RPMI7951 (cell line): ENCODE measurements at places on chromosomes 12 and 14. TPM values are rescaled to one million over a fixed set of nuclear protein-coding genes. Genes with fewer than 3 reads are reported as not detected.

DNA sequence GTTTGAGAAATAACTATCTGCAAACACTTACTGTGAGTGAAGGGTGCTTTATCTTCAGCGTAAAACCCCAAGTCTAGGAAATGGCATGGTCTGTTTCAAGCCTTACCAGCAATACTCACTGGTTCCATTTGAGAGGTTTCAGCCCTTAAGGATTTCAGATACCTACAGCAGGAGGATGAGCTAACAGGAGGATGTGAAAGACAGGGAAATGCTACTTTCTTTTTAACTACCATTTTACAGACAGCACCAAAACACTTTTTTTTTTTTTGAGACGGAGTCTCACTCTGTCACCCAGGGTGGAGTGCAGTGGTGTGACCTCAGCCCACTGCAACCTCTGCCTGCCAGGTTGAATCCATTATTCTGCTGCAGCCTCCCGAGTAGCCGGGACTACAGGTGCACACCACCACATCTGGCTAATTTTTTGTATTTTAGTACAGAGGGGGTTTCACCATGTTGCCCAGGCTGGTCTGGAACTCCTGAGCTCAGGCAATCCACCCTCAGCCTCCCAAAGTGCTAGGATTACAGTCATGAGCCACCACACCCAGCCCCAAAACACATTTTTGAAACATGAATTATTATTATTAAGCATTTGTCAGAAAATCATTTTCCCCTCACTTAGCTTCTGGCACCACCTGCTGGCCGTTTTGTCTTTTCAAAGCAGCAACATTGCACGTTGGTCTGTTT is 4.6 kb downstream of the MTRFR start:
- DNase-seq = peak; percentile 35

GRCh38 chr12:33047666-33048065 is 151.1 kb upstream of the PKP2 start:
- DNase-seq = no peak

- no peak for DNase-seq
Observed at GRCh38 chr12:49314811-49315210, 8.2 kb upstream of the TROAP start.

CFAP251 gene
- 1.5 and 2.0 TPM in 2 replicates for total RNA-seq

GRCh38 chr14:32622742-32623141 is 293.6 kb downstream of the AKAP6 start:
- DNase-seq = no peak

DNA sequence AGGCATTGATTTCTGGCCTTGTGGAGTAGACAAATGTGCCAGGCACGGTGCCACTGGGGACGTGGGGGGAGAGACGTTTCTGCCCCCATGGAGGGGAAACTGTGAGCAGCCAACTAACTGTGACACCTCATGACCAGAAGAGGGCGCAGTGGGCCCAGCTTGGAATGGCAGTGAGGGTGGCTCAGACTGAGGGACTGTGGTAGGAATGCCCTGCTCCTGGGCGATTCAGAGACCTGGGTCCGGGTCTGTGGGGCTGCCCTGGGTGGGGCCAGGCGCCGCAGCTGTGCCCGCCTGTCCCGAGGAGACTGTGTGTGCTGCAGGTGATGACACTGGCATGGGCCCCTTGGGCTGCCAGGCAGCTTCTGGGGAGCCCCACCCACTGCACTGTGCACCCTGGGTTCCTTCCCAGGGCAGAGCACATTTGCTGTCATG is 60.6 kb downstream of the SLC25A47 start:
- peak; percentile 32 for DNase-seq

GRCh38 chr14:65486863-65487262 is 74.3 kb downstream of the FUT8 start:
- no peak for DNase-seq

DNAJC22 gene
- total RNA-seq = 7.9 and 10.4 TPM in 2 replicates

DNA sequence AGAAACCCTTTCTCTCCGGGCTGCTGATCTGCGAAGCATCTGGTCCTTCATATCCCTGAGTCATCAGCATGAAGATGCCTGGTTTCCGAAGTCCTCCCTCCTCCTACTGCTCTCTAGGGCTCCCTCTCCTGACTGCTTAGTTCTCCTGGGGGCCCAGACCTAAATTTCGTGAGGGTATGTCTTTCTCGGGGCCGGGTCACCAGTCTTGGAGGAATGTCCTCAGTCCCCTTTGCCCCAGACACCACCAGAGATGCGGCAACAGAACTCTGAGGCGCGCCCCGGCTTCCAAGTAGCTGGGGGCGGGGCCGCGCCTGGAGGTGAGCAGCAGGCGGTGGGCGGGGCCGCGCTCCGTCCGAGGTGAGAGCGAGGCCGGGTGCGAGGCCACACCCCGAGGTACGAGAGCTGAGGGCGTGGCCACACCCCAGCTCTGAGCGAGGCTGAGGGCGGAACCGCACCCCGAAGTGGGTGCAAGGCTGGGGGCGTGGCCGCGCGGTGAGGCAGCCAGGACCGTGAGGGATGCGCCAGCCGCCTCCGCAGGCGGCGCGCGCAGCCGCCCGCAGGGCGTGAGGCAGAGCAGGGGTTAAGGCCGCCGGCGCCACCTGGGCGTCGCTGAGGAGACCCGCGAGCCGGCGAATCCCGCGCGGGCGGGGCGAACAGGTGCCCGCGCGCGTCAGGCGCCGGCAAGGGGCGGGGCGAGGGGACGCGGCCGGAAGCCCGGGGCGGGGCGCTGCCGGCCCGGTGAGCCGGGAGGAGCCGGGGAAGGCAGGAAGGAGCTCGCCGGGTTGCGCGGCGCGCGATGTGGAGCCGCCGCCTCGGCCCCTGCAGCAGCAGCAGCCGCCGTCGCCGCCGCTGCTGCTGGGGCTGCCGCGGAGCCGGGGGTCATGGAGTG is at the start of gene BICDL1:
Gene BICDL1 (plus strand): TSS at position 765 of the 889 bp plus-strand sequence. CDS start 633 bp downstream, outside the sequence.
- peak; percentile 51 for DNase-seq

DNA sequence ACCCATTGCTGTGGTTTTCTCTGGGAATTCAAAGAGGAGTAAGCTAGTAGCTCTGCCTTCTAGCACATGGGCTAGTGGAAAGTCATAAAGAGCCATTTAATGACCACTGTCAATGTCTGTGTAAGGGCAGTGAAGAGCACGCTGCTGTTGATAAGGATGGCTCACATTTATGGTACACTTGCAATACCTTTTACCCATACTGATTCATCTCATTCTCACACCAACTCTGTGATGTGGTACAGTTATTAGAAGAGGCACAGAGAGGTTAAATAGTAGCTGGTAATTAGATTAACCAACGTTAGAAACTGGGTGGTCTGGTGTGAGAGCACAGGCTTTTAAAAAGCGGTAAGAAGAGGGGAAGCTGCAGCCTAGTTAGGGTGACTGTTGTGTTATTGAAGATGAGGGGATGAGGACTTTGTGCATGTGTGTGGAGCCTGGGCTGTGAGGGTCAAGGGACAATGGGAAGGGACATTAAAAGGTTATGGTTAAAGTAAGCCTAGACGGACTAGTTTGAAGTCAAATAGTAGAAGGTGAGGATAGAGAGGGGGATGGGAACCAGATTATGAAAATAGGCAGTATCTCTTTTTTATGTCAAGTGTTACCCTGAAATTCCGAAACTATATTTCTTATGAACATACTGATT is 25.2 kb downstream of the RASSF3 start:
- no peak for DNase-seq

GRCh38 chr12:106290666-106291065 is 11.9 kb upstream of the TCP11L2 start:
- no peak for DNase-seq

- DNase-seq = peak; percentile 83
Observed at GRCh38 chr12:78928200-78929074, 63.9 kb downstream of the SYT1 start.

SLC2A13 gene
- total RNA-seq = 5.5 and 5.8 TPM in 2 replicates

MSRB3 gene
- total RNA-seq = 25.7 and 27.7 TPM in 2 replicates

SDR9C7 gene
- not detected in 2 replicates for total RNA-seq

DNA sequence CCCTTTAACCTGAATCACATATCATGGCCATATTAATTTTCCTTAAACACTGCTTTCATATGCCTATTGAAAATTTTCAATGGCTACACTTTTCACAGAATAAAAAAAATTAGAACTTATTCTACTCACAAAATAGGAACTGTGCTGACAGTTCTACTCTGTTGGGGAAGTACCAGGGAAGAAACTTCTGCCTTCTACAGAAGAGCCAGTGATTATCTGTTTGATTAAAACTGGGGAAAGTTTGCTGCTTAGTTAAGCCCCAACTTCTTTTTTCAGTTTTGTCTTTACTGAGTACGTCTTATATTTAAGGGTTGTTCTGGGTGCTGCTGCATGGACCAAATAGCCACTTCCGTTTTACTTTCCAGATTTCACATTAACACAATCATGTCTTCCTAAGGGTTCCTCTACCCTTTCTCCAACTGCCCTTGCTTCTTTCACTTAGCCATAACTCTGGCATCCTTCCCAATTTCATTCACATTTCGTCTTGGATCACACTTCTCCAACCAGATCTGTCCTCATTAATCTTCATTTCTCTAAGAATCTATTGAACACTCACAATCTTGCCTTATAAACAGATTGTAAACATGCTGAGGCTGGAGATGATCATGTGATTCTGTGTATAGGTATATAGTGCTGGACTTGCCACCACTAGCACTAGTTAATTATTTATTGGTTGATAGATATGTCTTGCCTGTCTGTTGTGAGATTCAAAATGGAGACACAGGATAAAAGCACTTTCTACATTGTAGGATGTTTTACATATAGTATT is 1.9 kb upstream of the SEL1L start:
- no peak for DNase-seq

RNASE13 gene
- not detected in 2 replicates for total RNA-seq

GRCh38 chr12:73266206-73266605 is 994.0 kb downstream of the TRHDE start:
- DNase-seq = no peak

SMIM41 gene
- not detected in 2 replicates for total RNA-seq

DNA sequence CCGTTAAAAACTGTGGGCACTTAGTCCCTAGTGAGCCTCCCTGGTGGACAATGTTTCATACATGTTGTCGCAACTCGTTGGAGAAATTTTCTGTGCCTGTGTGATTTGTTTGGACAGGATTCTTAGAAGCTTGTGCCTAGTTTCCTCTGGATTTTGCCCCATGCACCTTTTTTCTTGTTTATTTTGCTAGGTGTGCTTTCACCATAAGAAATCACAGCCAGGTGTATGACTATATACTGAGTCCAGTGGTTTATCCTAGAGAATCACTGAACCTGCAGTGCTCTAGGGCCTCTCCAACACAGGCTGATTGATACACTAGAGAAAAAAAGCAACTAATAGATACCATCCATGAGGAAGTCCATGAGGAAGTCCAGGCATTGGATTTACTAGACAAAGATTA is 33.1 kb upstream of the OASL start:
- no peak for DNase-seq

PROX2 gene
- total RNA-seq = not detected in 2 replicates

DNA sequence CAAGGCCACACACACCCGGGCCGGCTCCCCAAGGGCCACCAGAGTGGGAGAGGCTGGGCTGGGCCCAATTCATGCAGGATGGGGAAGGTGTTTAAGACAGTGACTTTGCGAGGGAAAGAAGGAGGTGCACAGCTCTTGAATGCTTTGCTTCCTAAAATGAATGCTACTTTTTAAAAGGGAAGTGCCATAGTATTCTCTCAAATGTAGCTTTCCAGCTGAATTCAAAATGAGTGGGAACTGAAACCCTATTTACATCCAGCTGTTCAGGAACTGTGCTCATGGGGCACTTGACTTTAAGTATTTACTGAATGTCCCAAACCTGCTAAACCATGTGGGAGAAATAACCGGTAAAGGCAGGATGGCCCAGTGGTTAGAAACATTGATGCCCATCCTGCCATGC is 7.6 kb downstream of the ITPK1 start:
- no peak for DNase-seq

TAS2R8 gene
- 0.20 TPM in 1 of 2 replicates, not detected in the other for total RNA-seq

DNA sequence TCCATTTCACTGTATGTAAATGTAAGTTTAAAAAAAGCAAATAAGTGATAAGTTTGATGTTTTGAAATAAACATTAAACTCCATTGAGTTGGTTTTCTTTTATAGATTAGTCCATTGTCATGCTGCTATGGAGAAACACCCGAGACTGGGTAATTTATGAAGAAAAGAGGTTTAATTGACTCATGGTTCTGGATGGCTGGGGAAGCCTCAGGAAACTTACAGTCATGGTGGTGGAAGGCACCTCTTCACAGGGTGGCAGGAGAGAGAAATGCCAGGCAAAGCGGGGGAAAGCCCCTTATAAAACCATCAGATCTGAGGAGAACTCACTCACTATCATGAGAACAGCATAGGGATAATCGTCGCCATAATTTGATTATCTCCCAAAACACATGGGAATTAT is 48.4 kb upstream of the OXA1L start:
- DNase-seq = no peak

DNA sequence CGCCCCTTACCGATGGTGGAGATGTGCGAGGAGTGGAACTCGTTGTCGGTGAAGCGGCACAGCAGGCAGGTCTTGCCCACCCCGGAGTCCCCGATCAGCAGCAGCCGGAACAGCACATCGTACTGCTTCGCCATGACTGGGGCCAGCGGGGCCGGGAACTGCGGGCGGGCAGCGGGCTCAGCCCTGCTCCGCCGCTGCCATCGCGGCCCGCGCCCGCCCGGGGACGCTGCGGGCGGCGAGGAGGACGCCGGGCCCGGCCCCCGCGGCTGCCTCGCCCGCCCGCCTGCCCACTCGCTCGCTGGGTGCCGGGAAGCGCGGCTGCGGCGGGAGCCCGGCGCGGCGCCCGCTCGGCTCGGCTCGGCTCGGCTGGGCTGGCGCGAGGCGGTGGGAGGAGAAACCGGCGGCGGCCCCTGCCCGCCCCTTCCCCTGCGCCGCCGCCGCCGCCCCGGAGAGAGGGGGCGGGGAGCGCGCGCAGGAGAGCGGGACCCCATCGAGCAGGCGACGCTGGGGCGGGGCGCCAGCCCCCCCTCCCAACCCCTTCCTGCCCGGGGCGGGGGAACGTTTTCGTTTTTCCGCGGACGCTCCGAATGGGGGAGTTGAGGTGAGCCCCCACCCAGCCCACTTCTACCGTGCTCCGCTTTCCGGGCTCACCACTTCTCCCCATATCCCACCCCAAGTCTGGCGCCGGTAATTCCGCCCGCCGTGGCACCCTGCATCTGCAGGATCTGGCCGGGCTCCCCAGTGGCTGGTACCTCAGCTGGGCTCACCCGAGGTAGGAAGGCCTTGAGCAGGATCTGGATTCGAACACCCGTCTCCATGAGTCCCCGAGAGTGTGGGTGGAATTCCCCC is at the start of gene RAB15:
Gene RAB15 (minus strand): TSS at position 394 of the 849 bp plus-strand sequence. CDS start 260 bp downstream, at position 134.
- peak; percentile 22 for DNase-seq

ADCY4 gene
- total RNA-seq = not detected in 2 replicates

DNA sequence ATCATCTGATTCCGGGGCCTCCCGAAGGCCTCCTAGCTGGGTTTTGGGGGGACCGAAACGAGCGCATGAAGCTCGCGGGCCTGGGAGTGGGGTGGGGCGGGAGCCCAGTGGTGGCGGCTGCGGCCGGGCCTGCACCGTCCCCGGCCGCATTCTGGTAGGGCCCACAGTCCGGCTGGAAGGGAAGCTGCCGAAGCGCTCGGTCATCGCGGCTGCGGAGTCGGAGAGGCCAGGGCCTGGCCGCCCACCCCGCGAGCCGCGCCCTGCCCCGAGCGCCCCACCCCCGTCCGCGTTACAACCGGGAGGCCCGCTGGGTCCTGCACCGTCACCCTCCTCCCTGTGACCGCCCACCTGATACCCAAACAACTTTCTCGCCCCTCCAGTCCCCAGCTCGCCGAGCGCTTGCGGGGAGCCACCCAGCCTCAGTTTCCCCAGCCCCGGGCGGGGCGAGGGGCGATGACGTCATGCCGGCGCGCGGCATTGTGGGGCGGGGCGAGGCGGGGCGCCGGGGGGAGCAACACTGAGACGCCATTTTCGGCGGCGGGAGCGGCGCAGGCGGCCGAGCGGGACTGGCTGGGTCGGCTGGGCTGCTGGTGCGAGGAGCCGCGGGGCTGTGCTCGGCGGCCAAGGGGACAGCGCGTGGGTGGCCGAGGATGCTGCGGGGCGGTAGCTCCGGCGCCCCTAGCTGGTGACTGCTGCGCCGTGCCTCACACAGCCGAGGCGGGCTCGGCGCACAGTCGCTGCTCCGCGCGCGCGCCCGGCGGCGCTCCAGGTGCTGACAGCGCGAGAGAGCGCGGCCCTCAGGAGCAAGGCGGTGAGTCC is at the start of gene KLC1:
Gene KLC1 (plus strand): TSS at position 528 of the 819 bp plus-strand sequence. CDS start 25,354 bp downstream, outside the sequence.
- DNase-seq = peak; percentile 59
